ENCODE measurements at places on chromosomes 2 and 18.

DNA sequence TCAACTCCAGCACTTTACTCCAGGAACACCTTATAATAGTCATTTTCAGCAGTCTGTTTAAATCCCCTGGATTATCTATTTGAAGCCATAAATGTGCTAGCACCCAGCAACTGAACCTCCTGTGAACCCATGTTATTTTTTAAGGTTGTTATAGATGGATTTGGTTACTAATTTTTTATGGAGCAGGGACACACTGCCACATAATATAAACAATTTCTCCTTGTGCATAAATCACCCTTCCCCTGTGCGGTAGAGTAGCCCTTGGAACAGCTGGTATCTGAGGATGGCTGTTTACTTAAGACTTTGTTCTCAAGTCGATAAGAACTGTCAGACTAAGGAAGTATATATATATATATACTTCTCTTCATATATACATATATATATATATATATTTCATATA, 367.4 kb downstream of the EPHA4 start:
- no peak for DNase-seq

DNA sequence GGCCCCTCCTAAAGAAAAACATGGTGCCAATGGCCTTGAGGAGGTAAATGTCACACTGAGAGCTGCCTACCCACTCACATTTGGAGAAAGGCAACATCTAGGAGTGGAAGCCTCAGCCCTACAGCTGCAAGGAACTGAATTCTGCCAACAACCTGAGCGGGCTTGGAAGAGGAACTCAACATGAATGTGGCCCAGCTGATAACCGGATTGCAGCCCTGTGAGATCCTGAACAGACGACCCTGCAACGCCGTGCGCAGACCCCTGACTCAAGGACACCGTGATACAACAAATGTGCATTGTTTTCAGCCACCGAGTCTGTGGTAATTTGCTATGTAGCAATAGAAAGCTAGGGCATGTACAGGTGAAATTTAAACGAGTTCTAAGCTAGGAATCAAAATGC, 99.4 kb downstream of the MYOM1 start:
- DNase-seq = no peak

DNA sequence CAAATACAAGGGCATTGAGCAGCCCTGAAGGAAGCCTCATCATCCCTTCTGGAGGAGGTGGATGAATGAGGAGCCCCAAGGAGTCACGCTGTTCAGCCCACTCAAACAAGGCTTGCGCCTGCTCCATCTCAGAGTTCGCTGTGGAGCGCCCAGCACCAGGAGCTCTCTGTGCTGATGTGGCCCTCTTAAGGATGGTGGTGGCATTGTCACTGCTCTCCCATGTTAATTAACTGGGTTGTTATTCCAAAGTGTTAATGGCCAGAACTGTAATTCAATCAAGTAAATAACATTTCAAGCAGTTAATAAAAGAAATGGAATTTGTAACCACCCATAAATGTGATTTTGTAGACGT, 726.0 kb upstream of the RAB6C start:
- no peak for DNase-seq

DNA sequence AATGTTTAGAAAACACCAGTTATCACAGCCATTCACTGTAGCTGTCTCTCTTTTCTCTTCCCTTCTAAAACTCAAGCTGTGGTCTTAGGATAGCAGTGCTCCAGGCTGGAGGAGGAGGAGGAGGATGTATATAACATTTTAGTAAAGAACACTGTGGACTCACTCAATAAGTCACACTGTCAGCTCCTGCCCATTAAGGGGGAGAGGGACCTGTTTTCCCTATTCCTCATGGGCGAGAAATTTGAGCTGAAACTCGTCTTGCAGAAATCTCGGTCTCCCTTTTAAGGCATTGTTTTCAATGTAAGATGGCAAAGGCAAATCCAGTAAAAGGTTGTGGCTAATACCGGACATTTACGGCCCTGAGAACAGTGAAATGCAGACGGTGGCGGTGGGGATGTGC, 114.8 kb upstream of the ZNF236 start:
- DNase-seq = no peak

- DNase-seq = no peak
These were observed 241.3 kb upstream of the PXDN start for GRCh38 chr2:1985571-1985970.

- no peak for DNase-seq
These were observed 107.6 kb downstream of the AP1S3 start for GRCh38 chr2:223729781-223730180.

GRCh38 chr2:111142101-111142500, 21.4 kb downstream of the BCL2L11 start:
- no peak for DNase-seq

- no peak for DNase-seq
These were observed 4.4 kb downstream of the ZNF804A start for GRCh38 chr2:184602734-184603133.

DNA sequence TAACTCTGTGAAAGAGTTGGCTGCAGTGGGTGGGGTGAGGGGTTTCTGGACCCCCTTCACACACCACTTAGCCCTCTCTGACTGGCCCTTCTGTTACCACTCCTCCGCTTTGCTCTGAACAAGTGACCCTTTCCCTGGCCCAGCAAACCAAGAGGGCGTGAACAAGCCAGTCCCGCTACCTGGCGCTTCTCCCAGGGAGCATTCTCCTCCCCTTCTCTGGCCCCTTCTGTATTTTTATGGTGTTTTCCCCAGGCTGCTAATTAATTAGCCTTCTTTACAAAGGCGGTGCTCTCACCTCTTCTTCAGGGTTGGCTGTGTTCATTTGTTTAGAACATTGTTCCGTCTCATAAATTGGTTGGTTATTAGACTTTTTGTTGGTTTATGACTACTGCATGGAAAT, 180.1 kb downstream of the MGAT5 start:
- DNase-seq = no peak

GRCh38 chr18:1846640-1847039, 724.7 kb downstream of the METTL4 start:
- no peak for DNase-seq

- DNase-seq = no peak
These were observed 859 bp upstream of the COLEC12 start for GRCh38 chr18:501406-501714.

All from kidney capillary endothelial cell (primary cell).